ENCODE measurements at places on chromosomes 1 and 21.

DNA sequence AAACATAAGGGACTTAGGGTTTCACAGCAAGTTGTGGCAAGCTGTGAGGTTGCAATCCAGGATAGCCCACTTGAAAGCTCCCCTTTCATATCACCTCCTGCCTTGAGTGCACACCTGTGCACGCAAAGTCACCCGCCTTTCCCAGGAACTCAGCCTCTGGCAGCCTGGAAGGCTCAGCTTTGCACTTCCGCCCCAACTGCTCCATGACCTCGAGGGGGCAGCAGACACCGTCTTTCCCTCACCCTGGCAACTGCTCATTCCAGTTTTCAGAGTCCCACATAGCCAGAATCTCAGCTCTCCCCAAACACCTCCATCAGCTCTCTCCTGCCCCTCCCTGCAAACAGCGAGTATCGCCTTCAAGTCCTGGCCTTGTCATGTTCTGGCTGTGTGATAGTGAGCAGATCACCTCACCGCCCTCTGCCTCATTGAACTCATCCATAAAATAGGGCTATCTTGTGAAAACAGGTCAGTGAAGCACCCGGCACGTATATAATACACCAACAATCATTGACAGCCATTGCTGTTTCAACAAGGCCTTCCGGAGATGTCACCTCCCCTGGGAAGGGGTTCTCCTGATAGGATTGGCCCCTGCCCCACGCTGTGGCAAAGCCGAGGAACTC is 32.2 kb upstream of the EPB41 start:
- peak; percentile 94 for DNase-seq

DNA sequence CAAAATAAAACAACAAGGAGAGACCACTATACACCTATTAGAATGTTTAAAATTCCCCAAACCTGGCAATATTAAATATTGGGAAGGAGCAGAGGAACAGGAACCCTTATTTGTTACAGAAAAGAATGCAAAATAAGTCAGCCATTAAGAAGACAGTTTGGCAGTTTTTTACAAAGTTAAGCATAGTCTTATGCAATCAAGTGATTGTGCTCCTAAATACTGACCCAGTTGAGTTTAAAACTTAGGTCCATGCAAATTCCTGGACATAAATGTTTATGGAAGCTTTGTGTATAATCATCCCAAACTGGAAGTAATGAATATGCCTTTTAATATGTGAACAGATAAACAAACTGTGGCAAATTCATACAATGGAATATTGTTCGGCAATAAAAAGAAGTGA is 72.9 kb upstream of the RGS4 start:
- no peak for DNase-seq

DNA sequence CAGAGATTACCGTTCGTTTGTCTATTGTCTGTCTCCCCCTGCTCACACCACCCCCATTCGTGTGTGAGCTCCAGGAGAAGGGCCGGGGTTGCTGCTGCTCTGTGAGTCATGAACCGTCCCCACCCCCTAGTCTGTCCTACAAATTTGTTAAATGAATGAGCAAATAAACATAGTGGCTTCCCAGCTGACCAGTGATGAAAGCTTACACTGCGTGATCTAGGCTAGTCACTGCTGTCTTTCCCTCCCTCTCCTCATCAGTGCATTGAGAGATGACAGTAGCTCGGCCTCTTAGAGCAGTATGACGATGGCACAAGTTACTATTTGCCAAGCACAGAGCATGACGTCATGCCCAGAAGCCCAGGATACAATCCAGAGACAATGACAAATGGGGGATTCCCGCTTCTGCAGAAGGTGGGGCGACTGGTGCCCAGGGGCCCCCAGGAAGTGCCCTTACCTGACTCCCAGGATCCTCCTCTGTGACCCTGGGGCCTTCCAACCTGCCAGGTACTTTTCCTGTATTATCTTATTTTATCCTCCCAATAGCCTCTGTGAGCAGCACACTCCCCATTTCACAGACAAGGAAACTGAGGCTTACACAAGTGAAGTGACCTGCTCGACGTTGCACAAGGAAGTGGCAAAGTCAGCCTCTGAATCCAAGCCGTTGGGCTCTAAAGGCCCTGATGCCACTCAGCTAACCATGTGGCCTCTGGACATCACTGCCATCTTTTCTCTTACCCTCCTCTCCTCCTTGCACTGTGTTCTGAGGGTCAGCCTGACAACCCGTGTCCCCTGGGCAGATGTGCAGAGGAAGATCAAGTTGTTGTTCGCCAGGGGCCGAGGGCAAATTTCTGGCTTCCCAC is 8.6 kb upstream of the EPHA2 start:
- no peak for DNase-seq

GRCh38 chr1:1827089-1827848 is 49.0 kb upstream of the NADK start:
- no peak for DNase-seq

GRCh38 chr21:40540216-40540615 is 306.7 kb downstream of the DSCAM start:
- DNase-seq: no peak

DNA sequence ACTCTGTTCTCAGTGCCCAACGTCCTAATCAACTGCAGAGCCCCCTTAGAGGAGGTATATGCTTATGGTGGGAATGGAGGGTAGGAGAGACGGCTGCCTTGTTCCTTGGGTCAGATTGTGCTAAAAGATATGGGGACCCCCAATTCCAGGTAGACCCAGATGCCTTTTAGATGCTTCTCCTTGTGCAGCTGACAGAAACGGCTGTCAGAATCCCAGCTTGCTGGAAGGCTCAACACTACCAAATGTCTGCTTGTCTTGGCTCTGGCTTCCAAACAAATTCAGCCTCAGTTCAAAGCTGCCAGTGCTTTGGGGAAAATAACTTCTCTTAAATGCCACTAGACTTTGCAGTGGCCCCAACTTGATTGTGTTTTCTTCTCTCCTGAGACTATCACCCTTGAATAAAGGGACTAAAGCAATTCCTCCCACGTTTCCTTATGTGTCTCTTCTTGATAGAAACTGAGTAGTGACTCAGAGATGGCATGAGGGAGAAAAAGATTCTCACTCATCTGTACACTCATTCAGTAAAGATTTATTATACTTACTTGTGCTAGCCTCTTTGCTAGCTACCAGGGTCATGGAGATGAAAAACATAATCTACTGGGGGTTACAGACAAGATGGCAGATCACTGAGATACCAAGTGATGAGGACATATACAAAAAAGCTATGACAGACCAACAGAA is 3.4 kb upstream of the RNF19B start:
- no peak for DNase-seq

GRCh38 chr1:219732814-219733491 is 120.0 kb upstream of the ZC3H11B start:
- no peak for DNase-seq

DNA sequence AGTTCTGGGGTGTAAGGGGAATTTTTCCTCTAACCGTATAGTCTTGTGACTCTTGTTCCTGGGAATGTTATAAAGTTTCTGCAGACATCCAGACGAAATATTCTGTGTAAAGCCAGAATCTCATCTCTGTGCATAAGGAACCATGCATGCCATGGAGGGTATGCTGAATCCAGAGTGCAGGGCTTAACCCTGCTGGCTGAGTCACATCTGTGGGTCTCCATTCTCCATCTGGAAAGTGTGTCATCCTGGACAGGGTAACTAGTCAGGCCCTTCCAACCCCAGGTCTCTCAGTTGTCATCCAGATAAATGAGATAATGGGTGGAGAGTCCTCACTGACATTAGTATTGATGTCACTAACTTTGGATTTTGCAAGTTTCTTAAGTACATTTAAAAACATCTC is 48.8 kb downstream of the ATP5PO start:
- no peak for DNase-seq

DNA sequence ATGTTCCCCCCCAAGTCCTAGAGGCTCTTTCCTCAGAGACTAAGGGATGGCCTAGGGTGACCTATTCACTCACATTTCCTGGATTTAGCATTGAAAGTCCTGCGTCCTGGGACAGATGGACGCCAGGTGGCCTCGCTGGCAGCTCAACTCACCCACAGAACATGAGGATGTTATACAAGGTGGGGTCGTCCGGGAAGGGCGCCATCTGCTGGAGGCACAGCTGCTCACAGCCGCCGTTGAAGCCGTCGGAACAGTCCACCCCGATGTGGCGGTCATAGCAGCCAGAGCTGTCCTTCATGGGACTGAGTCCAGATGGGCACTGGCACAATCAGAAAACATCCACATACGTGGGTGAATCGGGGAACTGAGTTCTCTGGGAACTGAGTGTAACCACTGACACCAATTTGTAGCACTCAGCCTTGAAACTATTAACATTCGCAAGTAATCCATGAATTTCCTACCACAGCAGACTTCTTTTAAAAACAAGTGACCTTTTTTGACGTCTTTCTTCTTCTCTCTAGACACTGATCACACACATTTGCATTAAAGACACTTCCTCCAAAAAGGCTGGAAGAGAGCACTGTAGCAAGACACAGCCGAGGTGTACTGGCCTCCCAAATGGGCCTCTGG is 215.4 kb downstream of the ASTN1 start:
- peak; percentile 67 for DNase-seq

DNA sequence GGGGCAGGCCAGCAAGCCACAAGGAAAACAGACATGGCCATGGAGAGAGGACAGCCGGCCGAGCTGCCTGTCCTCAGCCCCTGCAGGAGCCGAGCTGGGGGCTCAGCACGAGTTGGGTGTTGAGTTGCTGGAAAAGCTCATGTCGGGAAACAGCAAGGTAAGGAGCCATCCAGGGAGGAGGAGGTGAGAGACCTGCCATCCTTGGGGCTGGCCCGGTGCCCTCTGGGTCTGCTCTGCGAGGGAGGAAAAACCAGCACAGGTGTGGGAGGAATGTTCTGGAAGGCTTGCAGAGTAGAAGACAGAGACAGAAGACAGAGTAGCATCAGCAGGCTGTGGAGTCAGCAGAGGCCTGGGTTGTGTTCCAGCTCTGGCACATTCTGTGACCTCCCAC is 548.8 kb downstream of the PTPRU start:
- DNase-seq: no peak

- DNase-seq: no peak
Observed at GRCh38 chr1:103002005-103002404, 106.3 kb downstream of the COL11A1 start.

- no peak for DNase-seq
Observed at GRCh38 chr1:162857850-162858249, 3.1 kb downstream of the CCDC190 start.

- DNase-seq: no peak
Observed at GRCh38 chr1:166153525-166154314, 13.1 kb downstream of the FAM78B start.

GRCh38 chr21:37797403-37797802 is 118.9 kb downstream of the KCNJ6 start:
- no peak for DNase-seq

DNA sequence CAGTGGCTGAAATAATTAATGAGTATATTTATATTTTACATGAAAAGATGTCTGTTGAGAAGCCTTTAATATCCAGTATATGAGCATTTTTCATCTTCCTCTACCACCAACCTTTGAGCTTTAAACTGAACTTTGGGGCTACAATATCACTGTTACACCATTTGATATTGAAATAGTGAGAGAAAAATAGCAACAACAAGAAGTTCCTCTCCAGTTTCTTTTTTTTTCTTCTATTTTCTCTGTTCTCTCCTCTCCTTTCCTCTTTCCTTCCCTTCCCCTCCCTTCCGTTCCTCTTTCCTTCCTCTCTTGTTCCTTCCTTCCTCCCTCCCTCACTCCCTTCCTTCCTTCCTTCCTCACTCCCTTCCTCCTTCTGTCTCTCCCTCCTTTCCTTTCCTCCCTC is 1591.4 kb downstream of the PLA2G4A start:
- DNase-seq: no peak

- DNase-seq: no peak
Observed at GRCh38 chr1:119348941-119349340, 19.6 kb upstream of the HAO2 start.

GRCh38 chr1:192817246-192817645 is 8.4 kb downstream of the RGS2 start:
- no peak for DNase-seq
